ENCODE measurements at places on chromosomes 7 and 10.

DNA sequence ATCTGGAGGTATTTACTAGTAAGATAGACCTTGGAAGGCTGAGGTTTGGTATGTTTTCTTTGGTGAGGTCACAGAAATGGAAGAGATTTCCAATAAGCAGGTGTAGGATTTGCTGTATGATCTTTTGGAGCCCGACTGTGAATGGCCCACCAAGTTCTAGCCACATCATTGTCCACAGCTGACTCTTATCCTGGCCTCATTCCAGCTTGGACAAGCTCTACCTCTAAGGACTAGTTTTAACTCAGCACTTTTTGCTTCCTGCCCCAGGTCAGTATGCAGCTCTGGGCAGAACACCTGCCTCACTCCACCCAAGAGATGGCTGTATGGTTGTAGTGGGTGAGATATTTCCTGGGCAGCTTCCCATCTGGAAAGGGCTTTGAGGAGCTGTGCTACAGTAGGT, 6.1 kb upstream of the CPA4 start:
- DNase-seq = no peak

GRCh38 chr10:131032329-131033165, 279.0 kb downstream of the TCERG1L start:
- DNase-seq = no peak

DNA sequence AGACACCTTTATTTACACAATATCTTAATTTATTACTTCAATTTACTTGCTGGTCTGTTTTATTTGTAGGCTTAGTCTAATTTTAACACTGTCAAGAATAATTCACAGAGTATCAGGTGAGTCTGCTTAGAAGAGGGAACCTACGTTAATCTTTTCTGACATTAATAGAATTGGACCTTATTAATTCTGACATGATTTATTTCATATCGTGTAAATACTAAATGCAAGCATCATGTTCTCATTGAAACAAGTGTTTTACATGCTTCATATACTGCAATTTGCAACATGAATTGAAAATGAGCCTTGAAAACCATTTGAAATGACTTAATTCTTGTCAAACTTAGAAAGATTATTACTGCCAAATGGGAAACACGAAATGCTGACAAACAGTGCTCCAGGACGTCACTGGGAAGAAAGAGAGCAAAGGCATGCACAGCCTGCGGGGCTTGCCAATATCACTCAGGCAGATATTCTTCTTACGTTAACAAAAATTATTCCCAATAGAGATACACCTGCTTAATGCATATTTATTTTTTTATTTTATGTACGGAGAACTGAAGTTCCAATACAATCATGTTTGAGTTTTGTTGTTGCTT, 282.0 kb upstream of the AKR1E2 start:
- no peak for DNase-seq

GRCh38 chr7:153406486-153406872, 645.7 kb upstream of the DPP6 start:
- DNase-seq = no peak

DNA sequence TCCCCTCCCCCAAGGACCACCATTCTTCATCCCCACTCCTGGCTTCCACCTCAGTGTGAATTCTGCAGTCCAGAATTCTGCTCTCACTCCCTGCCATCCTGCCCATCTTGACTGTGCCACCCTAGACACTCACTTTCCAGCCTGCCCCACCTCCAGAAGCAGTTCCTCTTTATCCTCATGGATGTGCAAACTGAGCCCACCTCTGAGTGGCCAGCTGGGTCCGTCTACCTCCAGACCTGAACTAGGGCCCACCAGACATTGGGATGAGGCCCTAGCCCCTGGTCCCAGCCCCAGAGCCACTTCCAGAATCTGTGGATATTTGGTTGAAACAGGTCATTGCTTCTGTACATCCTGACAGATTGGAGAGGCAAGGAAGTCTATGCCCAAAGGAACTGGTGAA, 58.5 kb downstream of the GRID1 start:
- no peak for DNase-seq

GRCh38 chr10:104676874-104677273, 35.8 kb downstream of the SORCS3 start:
- no peak for DNase-seq

DNA sequence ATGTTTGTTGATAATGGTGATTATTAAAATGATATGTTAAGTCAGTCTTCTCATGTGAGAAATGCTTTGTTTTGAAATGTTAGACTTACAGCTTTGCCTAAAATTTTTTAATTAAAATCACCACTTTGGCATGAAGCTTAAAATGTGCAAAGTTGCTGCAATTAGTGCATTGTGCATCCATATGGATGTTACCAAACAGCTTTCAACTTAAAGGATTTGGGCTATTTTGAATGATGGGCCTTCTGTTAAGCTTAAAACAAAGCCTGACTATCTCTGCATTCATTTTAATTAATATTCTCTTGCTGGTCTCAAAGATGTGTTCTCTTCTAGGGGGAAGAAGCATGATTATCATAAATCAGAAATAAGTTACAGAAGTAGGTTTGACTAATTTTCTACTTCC, 64.6 kb upstream of the FZD1 start:
- no peak for DNase-seq

DNA sequence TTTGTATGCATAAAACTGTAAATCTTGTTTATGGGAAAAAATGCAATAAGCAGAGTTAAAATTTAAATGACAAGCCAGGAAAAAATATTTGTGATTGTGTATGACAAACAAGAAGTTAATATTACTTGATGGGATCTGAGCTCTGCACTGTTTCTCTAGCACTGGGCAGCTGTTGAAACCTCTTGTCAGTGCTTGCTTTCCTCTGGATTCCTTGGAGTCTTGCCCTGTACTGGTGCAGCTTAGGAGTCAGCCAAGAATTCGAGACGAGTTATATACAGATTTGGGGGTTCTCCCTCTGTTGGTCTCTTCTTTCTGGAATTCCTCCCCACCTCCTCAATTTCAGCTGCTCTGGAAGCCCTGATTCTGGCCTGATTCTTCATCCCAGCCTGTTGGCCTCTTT, 24.3 kb upstream of the OPN4 start:
- DNase-seq = no peak

Data from CD4-positive, alpha-beta T cell treated with Interferon alpha-2 for 1 hour (primary cell).